NCI-H1092 (cell line): ENCODE measurements at places on chromosomes 7 and 10.

- DNase-seq = no peak
These were observed at the start of gene ADAM12 for GRCh38 chr10:126387931-126388911. Gene ADAM12, minus strand, starts transcription at chr10:126388477. Its CDS starts 332 bp downstream, at chr10:126388145.

GRCh38 chr7:107173691-107174406 lies 5.0 kb downstream of the HBP1 start:
- DNase-seq = no peak

- no peak for DNase-seq
These were observed 72.9 kb upstream of the STEAP1B start for GRCh38 chr7:22572937-22573336.

DNA sequence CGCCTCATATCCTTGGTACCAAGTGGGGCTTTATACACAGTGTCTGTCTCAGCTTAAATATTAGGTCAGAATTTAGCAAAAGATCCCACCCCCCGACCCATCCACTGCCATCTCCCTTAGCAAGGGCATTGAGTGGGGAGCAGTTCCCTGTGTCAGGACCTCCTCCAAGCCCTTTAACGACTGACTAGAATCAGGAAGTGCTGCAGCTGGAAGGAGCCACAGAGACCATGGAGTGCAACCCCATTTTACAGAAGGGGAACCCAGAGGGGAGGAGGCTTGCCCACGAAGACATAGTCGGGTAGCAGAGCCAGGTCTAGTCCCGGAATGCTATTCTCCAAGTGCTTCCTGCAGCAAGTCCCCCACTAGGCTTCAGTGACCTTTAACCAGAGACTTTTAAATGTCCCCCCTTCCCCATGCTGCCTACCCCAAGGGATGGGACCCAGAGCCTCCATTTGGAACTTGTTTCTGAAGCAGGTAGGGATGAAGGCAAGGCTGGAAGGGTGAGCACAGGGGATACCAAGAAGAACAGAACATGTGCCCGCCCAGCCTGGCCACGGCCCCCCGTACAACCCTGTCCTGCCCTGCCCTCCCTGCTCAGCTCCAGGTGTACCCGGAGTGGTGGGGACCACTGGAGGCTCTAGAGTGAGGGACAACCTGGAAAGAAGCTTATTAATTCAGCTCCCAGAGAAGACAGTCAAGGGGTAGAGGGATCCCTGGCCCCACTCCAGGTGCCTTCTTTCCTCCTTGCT lies 41.3 kb downstream of the C10orf105 start:
- no peak for DNase-seq

GRCh38 chr10:86536294-86536861 lies 14.8 kb upstream of the WAPL start:
- DNase-seq = no peak

DNA sequence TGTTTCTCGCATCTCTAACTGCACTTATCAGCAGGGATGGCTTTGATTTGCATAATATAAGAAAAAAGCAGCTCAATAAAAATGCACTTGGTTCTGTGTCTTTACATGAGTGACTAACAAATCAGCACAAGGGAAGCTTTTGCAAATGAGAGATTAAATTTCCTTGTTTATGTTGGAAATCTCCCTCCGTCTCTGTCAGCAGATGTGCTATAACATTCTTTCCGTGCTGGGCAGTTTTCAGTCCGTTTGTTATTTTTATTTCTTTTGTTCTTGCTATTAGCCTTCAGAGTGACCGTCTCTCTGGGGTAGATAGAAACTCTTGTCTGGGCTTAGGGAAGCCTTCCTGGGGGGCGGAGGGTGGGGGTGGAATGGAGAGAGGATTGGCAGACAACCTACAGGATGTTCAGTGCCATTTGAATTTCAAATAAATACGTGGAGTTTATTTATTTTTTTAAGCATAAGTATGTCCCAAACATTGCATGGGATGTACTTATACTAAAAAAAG lies 96.0 kb downstream of the GATA3 start:
- DNase-seq = no peak

DNA sequence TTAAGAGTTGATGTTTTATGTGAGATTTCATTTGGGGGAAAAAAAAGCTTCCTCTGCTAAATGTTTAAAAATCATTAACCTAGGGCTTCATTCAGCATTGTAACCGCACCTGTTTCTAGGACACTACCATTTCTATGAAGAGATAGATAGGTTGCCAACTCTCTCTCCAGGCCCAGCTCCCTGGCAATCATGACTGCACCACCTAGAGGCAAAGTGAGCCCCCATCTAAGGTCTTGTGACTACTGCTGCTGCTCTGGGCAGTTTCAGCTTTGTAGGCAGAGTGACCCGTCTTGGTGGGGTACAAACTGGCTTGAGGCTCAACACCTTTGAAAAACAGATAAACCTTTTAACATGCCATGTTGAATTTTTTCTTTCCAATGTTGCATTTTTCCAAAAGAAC lies 27.3 kb upstream of the MRC1 start:
- DNase-seq = no peak

- DNase-seq = no peak
These were observed 20.0 kb downstream of the THNSL1 start for GRCh38 chr10:25036381-25036780.

GRCh38 chr7:42739638-42740037 lies 172.2 kb downstream of the C7orf25 start:
- no peak for DNase-seq

DNA sequence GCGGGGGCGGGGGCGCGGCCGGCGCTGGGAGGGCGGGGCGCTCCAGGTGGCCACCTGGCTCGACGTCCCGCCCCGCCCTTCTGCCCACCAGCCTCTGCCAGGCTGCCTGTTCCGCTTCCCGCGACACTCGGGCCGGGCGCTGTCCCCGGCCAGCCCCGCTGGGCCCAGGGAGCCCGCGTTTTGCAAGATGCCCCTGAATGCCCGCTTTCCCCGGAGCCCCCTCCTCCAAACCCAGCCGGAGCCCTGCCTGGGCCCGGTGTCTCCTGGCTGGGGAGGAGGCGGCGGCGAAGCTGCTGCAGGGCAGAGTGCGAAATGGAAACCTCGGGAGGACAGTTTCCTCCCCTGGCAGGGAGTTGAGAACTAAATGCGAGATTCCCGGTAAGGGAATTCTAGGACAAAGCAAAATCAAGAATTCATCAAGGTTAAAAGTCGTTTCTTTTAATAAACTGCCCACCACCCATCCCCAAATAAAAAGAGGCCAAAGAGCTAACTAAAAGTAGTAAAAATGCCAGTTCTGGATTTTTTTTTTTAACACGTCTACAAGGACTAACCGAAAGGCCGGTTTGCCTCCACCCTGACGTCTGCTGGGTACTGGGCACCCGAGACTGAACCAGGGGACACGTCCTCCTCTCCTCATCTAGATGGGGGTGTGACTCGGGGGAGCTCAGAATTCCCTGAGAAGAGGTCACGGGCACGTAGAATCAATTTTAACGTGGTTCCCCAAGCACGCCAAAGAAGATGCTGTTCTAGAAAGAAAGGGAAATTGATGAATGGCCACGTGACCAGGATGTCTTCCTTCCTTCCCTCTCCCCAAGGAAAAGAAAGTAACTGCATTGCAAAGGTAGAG lies 200.4 kb upstream of the NFE2L3 start:
- peak; percentile 41 for DNase-seq

- no peak for DNase-seq
These were observed 14.8 kb downstream of the ANK3 start for GRCh38 chr10:60374836-60375235.
